Stimulated activated naive B cell treated with anti-CD40 and anti-IgM and Interleukin-4, amounts not matched to agents 10 μg/mL and 1 μg/mL and 100 μg/mL, for 72 hours (primary cell): ENCODE measurements at places on chromosomes 13 and 19.

DNA sequence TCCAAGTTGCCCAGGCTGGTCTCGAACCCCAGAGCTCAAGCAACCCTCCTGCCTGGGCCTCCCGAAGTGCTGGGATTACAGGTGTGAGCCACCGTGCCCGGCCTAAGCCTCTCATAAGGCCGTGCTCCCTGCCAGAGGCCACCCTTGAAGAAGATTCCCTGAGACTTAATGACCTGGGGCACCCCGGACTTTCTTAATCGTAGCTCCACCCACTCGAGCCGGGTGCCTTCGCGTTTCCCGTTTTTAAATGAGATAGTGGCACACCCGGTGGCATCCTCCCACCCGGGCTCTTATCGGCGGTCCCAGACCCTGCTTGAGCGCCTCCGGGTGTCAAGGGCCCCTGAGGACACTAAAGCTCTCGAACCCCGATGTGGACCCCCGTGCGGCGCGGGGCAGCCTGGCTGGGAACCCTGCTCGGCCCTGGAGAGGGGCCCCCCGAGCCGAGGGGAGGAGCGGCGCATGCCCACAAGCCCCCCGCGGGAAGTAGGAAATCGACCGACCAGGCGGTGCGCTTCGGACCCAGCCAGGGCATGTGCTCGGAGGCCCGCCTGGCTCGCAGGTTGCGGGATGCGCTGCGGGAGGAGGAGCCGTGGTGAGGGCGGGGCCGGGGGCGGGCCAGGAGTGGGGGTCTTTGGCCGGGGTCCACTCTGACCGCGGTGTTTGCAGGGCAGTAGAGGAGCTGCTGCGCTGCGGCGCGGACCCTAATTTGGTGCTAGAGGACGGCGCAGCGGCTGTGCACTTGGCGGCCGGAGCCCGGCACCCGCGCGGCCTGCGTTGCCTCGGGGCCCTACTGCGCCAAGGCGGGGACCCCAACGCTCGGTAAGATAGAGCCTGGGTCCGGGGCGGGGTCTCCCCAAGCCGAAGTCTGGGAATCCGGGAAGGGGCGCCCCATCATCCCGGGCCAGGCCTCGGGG, at the start of gene ANKLE1:
ANKLE1 (plus strand) TSS at position 511 of the 914 bp plus-strand sequence; CDS start at position 531, 20 bp downstream.
- peak; percentile 64 for DNase-seq

GRCh38 chr19:52391135-52391534, 6.5 kb upstream of the ZNF528 start:
- no peak for DNase-seq

DNA sequence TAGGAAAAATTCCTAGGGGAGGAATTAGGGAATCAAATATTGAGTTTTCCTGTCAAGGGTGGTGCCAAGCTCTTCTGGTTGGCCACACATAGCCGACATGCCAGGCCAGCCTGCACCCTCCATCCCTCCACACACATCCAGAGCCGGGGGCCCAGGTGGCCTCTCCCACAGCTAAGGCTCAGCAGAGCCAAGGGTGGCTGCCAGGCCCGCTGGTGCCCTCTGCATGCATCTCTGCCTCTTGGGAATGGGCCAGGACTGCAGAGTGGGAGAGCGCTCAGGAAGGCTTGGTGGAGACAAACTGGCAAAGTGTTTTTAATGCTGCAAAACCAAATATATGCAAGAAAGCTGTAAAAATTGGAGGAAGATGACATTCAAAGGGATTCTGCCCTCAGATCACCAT, 42.7 kb upstream of the GAS6 start:
- DNase-seq, result no peak

DNA sequence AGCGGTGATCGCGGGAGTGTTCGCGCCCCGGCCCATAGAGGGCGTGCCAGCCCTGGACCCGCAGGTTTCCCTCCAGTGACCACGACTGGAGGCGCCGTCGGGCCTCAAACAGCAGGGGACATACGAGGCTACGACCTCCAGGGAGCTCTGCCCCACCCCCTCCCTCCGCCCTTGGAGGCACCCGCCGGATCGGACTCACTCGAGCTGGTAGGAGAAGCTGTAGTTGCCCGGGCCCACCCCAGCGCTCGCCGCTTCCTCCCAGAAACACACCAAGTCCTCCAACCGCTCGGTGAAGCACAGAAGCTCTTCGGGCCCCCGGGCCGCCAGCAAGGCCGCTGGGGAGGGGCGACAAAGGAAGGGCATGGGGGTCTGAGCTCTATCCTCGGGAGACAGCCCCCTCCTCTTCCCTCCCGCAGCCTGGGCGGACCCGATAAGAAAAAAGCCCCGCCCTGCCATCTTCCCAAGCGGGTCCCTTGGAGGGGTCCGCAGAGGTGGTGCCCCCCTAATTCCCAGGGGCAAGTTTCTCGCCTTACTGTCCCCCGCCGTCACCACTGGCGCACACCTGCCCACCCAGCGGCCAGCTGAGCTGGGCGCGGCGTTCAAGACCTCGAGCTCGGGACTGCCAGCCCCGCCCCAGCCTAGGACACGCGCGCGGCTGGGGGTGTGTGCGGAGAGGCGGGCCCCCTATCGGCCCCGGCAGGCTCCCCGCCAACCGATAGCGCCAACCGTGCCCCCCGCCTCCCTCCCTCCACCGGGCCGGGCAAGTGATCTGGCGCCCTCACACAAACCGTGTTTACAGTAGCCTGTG, 1.0 kb downstream of the EPOR start:
- DNase-seq, result peak; percentile 21

DNA sequence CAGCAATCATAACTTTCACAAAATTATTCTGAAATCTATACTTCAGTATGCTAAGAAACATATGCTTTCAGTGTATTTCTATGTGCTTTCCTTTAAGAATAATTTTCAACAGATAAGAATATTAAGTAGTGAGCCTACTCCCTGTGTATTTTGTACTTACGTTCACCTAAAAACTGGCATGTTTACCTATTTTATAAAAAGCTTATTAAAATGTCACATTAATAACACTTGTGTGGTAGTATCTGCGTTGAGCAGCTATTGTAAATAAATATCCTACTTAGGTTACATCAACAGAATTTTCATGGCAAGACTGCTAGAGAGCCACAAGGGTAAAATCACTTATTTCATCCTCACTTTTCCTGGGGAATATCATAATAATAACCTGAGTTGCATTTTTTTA, 113.4 kb upstream of the SLITRK5 start:
- no peak for DNase-seq

- peak; percentile 45 for DNase-seq
Measured at GRCh38 chr13:26996965-26997752, 174.5 kb downstream of the USP12 start.

GRCh38 chr13:92256211-92256610, 857.8 kb downstream of the GPC5 start:
- no peak for DNase-seq

DNA sequence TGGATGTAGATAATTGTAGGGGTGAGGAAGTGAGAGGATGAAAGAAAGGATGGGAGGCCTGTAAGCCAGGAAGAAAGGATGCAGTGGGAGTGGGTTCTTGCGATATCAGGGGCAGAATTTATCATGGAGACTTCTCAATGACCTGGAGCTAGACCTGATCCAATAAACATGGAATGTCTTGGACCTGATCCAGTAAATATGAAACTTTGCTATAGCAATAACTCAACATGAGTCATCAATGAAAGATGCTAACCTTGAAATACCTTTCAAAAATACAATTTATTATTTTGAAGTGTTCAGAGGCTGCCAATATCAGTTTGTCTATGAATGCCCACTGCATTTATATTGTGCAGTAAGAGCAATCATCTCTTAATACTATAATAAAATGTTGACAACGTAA, 279.5 kb downstream of the POU4F1 start:
- no peak for DNase-seq

DNA sequence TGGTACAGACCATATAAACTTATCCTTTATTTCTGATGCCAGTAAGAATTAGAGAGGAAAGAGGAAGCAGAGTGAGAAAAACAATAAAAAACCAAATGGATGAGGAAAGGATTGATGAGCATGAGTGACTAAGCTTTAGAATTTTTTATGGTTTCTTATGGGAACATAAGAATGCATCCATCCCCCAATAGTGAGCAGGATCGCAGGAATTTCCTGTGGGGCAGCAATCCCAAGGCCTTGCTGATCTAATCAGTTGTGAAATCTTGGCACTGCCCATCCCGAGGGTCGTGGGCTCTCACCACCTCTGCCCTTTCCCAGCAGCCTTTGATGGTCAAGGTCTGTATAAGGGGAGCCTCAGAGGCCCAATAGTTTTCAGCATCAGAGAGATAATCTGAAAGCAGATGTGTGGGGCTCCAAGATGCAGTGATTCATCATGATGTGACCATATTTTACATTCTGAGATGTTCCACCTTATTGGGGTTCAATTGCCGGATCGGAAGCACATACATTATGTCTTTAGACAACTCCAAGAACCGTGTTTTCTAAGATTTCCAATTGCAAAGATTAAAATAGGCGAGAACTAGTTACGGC, 222.1 kb downstream of the DNAJC15 start:
- no peak for DNase-seq

DNA sequence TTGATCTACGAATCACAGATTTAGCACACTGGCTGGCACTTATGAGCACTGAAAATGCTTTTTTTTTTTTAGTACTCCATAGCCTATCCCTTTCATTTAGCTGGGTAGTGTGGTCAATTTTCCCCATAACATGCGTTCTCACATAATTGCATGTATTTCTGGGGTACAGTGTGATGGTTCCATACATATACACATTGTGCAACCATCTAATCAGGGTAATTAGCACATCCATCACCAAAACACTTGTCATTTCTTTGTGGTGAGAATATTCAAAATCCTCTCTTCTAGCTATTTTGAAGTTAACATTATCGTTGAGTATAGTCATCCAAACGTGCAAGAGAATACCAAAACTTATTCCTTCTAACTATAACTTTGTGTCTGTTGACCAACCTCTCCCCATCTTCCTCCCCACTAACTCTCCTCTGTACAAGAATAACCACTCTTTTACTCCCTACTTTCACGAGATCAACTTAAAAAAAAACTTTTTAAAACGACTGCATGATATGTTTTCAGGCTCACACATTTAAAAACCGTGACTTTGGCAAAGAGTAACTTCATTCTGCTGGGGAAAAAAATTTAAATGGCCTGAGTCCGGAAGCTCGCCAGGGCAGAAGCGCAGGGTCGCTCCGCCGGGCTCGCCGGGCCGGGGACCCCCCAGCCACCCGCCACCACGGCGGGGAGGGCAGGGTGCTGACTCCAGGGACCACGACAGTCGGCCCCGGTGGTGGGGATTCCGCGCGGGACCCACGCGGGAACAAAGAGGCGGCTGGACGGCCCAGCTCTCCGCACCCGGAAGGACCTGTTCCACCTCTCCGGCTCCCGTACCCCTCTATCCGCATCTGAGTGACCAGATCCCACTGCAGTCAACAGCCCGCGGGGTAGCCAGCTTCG, 868 bp upstream of the UBAC2 start:
- DNase-seq, result no peak

- DNase-seq, result peak; percentile 25
Measured at GRCh38 chr13:51844862-51845573, at the start of gene TMEM272. TSS of gene TMEM272 (minus strand) at chr13:51845177. CDS start at chr13:51838530, 6,647 bp downstream.

DNA sequence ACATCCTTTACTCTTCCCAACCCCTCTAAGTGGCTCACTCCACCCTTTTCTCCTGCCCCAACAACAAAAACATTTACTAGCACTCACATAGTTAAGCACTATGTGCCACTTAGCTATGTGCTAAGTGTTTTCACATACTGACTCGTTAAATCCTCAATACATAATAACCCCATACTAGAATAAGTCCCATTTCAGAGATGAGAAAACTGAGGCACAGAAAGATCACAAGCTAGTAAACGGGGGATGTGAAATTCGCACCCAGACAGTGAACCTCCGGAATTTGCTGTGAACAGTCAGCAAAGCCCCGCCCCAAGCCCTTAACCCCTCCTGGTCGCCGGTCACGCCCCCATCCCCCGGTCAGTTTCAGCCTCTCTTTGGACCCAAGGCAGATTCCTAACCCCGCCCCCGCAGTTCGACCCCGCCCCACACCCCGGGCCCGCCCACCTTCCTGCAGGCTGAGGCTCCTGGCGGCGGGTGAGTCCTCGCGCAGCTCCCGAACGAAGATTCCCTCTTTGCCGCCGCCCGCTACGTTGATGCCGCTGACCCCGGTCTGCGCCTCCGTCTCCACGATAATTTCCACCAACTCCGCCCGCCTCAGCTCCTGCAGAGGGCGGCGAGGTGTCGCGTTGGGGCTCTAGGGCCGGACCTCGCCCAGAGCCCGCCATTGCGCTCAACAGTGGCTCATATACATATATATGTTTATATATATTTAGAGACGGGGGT, 9.8 kb downstream of the PRX start:
- peak; percentile 80 for DNase-seq

DNA sequence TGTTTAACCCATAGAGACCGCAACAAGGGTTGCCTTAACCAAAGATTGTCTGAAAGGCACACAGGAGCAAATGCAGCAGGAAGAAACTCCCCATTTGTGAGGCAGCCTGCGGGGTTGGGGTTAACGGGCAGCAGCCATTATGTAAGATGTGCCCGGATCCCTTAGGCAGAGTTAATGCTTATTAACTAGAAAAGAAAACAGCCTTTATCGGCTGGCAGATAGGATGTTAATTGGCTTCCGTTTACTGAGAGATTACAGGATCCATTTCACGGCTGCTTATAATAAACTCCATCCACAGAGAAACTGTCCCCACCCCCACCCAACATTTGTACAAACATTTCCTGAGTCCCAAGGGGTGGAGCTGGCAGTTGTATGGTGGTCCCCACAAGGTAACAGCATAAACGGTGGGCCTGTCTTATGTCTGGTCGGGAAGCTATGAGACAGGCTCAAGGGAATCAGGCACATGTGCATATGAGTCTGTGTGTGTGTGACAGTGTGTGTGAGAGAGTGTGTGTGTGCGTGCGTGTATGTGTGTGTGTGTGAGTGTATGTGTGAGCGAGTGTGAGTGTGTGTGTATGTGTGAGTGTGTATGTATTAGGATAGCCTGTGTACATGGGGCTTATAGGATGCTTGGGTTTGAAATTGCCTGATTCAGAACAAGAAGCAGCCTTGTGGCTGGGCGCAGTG, 10.5 kb downstream of the SLC25A42 start:
- no peak for DNase-seq

DNA sequence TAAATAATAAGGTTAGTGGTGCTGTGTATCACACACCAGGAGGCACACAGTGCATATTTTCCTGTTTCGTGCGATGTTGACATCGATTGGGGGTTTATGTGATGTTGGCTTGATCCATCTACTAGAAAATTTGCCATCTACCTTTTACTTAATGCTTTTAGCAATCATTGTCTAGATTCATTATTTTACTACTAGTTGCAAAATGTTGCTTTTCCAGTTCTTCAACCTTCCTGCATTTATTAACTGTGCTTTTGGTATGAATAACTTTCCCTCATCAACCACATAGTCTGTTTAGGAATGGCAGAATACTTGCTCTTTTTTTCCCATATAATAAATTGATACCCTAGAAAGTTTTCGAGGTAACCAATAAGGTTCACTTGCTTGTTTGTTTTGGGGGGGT, 17.5 kb downstream of the C13orf42 start:
- DNase-seq, result no peak

GRCh38 chr19:29666578-29667386, 1.5 kb downstream of the PLEKHF1 start:
- no peak for DNase-seq

DNA sequence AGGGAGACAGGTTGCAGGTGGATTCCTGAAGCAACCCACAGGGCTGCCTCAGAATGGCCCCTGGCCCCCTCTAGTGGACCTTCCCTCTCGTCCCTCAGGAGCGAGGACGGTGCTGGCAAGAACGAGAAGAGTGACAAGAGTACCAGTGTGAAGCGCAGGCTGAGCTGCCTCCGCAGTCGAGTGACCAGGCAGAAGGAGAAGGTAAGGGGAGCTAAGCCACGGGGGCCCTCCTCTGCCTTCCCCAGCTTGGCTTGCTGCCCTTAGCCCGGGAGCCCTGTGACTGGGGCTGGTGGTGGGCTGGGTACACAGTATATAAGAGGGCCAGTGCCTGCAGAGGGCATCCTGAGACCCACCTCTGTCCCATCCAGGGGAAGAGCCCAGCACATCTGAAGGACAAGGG, 34.0 kb downstream of the ARHGEF18 start:
- no peak for DNase-seq

GRCh38 chr13:76913898-76914297, 27.7 kb upstream of the KCTD12 start:
- DNase-seq, result no peak
